CD4-positive, alpha-beta T cell (primary cell): ENCODE measurements at places on chromosomes 7 and 10.

GRCh38 chr10:128563904-128564303 is 437.7 kb upstream of the MKI67 start:
- DNase-seq: no peak

- no peak for DNase-seq
Measured at GRCh38 chr7:8982338-8982992, 549.1 kb downstream of the NXPH1 start.

DNA sequence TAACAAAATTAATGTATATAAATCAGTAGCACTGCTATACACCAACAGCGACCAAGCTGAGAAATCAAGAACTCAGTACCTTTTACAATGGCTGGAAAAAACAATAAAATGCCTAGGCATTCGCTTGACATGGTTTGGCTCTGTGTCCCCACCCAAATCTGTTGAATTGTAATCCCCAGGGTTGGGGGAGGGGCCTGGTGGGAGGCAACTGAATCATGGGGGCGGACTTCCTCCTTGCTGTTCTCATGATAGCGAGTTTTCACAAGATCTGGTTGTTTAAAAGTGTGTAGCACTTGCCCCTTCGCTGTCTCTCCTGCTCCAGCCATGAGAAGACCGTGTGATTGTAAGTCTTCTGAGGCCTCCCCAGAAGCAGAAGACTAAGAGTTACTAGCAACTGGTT is 8.6 kb downstream of the ZNF786 start:
- no peak for DNase-seq

GRCh38 chr10:31000867-31001266 is 30.8 kb downstream of the ZNF438 start:
- DNase-seq: no peak

- DNase-seq: no peak
Measured at GRCh38 chr7:24871770-24872169, 108.2 kb downstream of the OSBPL3 start.

- DNase-seq: no peak
Measured at GRCh38 chr7:37027557-37028341, 303.5 kb upstream of the AOAH start.

DNA sequence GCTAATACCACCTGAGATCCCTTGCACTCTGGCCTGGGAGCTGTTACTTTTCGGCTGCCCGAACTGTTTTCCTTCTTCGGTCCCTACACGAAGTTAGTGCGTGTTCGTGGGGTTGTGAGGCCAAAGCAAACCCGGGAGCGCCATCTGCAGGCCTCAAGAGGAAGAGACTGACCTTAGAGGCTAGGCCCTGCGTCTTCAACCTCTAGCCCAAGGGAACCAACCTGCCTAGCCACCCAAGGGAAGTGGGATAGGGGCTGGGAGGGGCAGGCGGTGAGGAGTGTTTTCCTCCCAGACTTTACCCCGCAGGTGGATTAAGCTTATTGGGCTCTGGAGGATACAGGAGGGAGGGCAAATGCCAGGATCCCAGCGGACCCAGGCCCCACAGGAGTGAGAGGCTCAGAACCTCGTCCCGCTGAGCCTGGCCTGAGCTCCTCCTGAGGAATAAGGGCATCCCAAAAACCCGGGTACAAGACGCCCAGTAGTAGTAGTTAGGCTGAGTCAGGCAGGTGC is 1.7 kb upstream of the PAX2 start:
- DNase-seq: peak; percentile 21

DNA sequence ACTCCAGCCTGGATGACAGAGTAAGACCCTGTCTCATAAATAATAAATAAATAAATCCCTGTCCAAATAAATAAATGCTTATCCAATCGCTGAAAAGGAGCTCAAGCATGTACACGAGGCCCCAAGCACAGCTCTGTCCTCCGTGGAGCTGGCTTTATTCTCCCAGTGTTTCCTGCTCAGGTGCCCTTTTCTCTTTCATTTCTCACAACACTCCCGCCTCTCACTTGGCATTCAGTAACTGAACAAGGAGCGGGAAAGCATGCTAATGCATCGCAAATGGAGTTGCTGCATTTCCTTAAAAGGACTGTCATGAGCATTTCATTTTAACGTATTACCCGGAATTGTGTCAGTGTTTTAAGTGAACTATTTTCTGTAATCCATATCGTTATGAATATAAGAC is 210.9 kb upstream of the C7orf33 start:
- no peak for DNase-seq

DNA sequence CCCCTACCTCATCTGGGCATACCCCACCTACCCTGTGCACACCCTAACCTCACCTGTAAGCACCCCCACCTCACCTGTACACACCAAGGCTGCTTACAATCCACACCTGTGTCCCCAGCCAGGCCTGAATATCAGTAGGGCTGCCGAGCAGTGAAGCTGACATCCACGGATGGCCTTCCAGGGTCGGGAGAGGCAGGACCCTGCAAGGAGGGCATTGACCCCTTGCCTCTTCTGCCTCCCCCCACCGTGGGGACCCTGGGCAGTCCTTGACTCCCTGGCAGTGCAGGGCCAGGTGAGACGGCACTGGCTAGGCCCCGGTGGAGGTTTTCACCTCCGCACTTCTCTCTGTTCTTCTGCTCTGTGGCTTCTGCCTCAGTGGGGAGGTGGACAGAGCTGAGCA is 37.6 kb upstream of the ELFN1 start:
- DNase-seq: no peak

GRCh38 chr10:14087566-14087965 is 243.2 kb downstream of the FRMD4A start:
- DNase-seq: no peak

- no peak for DNase-seq
Measured at GRCh38 chr7:40221836-40222235, 87.0 kb downstream of the SUGCT start.

DNA sequence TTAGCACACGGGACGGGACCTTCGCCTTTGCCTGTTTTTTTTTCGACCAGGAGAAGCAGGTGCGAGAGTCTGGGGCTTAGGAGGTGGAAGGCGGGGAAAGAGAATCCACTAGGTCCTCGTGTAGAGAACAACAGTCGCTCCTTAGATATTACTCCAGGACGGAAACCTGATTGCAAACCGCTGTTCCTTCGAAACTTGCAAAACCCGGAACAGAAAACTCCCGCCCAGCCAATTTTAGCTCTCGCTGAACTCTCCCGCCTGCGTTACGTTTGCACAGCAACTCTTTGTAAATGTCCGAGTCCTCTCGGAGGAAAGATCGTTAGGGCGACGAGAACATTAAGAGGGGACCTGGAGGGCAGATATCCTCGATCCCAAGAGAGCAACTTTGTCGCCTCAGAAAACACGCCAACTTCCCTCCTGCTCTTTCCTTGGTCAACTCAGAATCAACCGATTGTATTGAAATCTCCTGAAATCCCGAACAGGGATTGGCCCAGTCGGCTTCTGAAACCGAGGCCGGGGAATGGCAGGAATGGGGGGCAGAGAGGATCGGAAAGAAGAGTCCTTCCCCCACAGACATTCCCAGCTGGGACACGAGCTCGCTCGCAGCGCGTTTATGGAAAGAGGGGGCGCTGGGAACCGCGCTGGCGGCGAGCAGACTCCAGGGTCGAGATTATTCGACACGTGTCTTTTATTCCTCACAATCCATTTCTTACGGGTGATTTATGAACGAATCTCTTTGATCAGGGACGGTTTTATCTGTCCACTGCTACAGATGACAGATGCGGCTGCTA is 9.9 kb downstream of the TWIST1 start:
- DNase-seq: no peak

- no peak for DNase-seq
Measured at GRCh38 chr10:129522041-129522585, 55.1 kb downstream of the MGMT start.

DNA sequence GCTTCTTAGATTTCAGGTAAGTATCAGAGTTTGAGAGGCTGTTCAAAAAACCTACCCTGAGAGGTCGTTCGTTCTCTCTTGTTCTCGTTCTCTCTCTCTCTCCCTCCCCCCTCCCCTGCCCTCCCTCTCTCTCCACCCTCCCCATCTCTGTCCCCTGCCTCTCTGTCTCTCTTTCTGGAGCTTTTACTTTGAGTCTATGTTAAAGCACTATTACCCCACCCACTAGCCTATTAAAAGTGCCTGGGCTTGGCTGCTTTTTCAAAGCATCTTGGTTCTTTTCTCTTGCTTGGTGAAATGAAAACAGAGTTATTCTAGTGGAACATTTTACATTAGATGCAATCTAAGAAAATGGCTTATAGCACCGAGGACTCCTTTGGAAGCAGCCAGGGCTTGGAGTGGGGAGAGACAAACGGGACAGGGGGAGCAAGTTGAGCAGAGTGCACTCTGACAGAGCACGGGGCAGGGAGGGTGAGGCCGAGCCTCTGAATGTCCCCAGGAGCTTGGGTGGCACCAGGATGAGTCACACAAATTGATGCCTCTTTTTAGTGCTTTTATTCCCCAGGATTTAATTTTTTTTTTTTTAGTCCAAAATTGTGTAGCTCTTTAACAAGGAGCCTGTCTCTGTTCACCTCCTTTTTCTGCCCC is 134.3 kb downstream of the CFAP58 start:
- no peak for DNase-seq

DNA sequence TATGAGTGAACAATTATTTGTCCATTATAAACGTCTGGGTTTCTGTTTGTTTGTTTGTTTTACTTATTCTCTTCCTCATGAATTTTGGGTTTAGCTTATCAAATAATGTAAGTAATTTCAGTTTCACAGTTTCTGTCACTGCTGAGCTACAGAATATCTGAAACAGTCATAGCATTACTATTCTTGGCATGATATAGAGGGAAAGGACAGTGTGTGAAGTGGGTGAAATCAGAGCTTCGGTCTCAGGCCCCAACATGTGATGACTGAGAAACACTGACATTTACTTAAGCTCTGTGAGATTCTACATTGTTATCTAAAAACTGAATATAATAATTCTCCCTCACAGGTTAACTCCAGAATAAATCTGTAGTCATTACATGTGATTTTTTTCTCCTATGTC is 8.8 kb upstream of the OR6V1 start:
- DNase-seq: no peak

DNA sequence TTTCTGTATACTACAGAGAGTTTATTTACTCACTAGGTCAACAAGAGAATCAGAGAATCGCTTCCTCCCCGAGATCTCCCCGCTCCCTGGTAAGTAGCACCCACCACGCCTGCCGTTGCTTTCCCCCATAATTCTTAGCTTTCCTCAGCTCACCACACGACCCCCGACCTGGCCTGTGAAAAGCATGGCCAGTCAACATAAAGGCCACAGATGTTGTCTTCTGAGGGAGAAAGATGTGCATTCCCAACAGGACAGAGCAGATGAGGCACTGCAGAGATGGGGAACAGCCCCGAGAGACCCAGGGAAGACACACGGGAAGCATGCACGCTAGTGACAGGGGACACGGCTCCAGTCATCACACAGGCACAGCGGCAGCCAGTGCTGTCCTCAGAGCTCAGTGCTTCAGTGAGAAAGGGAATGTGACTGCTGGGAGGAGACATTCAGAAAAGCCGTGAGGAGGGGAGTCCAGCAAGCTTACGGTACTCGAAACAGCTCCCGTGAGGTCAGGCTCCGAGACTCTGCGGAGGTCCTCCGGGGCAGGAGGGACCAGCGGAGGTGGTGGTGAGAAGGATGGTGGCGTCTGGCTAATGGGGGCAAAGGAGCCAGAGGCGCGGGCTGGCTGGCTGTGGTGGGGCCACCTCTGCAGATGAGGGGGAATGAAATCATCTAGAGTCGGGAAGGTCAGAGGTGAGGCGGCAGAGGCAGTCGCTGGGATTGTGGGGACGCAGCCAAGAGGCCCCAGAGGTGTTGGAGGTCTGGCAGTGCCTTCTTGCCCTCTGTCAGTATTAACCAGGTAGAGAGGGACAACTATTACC is 123.4 kb upstream of the PDLIM1 start:
- no peak for DNase-seq

GRCh38 chr10:133278577-133279265 is 2.1 kb upstream of the ADAM8 start:
- DNase-seq: peak; percentile 63

DNA sequence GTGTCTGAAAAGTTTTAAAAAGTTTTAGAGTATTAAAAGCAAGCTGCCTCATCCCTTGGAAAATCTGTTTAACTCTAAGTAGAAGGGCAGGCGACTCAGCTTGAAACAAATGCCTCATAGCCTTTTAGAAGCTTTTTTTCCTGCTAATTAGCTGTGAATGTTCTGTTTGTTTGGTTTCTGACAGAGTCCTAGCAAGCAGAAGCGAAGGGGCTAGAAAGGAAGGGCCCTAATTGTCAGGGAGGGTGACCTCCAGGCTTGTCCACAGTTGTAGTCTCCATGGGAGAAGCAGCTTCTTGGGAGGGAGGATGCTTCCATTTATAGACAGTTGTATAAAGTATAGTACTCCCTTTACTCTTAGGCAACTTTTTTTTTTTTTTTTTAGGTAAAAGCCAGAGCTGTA is 90.9 kb downstream of the DNAJC1 start:
- no peak for DNase-seq

GRCh38 chr10:79923145-79923544 is 25.8 kb downstream of the SFTPD start:
- no peak for DNase-seq

- no peak for DNase-seq
Measured at GRCh38 chr10:114867365-114867764, 45.8 kb downstream of the FHIP2A start.

DNA sequence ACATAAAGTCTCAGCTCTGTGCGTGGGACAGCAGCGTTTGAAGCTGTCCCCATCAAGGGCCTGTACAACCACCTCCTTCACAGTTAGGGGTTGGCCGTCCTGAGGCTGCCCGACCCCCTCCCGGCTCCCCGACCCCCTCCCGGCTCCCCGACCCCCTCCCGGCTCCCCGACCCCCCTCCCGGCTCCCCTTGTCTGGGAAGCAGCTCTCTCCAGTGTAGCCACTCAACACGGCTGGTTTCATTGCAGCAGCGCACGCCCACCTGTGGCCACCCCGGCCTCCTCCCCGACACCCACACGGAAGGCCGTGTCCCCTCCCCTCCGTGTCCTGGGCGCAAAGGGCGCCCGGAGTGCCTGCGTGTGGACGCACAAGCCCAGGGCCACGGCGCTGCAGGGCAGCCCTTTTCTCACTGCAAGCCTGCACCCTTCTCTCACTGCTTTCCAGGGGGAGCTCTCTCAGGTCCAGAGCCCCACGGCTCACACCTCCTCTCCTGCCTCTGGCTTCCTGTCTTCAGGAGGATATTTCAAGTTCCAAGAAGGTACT is 20.9 kb upstream of the FAM20C start:
- no peak for DNase-seq

DNA sequence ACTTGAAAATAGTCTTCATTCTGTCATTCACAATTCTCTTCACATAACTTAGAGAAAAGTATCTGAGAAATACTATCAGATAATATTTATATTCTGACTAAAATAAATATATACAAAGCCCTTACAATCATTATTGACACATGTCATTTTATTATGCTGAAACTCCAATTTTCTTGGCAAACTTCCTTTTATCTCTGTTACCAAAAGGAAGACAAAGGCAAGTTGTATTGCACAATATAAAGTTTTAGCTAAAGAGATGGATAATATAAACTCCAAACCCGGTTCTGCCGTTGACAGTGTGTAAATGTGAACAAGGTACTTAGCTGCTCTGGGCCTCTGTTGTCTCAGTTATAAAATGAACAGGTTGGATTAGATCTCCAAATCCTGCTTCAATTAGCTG is 99.0 kb upstream of the MDFIC start:
- DNase-seq: no peak
